Peyer's patch (tissue), 4 donors: ENCODE measurements at places on chromosomes 12 and 14. TPM values are rescaled to one million over a fixed set of nuclear protein-coding genes. Genes with fewer than 3 reads are reported as not detected.

The ADAM21 gene
- not detected for total RNA-seq

The STAC3 gene
- 2.3 TPM for total RNA-seq

The CPM gene
- total RNA-seq, result 45.4 TPM

The ZNF740 gene
- 11.9 TPM for total RNA-seq

The SIRT4 gene
- 6.3 TPM for total RNA-seq

The GPRC5D gene
- total RNA-seq, result not detected

The KLHL33 gene
- total RNA-seq, result not detected

- H3K4me1 ChIP-seq, result no peaks in the 10 kb centered on the region
- H3K36me3 ChIP-seq, result no peaks in the 10 kb centered on the region
- H3K27me3 ChIP-seq, result no peaks in the 10 kb centered on the region
- H3K4me3 ChIP-seq, result no peak overlapping the region
Measured at GRCh38 chr14:32403021-32403420, 73.9 kb downstream of the AKAP6 start.

DNA sequence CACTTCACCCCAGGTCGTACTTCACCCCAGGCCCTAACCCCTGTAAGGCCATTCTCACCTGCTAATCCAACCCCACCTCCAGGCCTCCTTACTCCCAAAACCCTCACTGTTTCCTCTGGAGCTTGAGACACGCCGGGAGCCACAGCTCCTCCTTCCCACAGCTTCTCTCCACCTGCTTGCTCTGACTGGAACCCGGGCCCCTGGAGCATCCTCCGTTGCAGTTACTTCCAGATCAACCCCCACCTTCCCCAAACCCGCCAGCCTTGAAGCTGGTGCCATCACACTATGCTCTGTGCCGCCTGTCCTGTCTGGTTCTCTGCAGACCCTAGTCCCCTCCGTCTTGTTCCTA, 34.6 kb upstream of the PPP2R5C start:
- H3K36me3 ChIP-seq, result no peaks in the 10 kb centered on the region
- DNase-seq, result no peak
- H3K4me1 ChIP-seq, result peaks cover 5% of the 10 kb centered on the region
- no peak overlapping the region for H3K27ac ChIP-seq
- no peaks in the 10 kb centered on the region for H3K27me3 ChIP-seq
- H3K4me3 ChIP-seq, result no peak overlapping the region

DNA sequence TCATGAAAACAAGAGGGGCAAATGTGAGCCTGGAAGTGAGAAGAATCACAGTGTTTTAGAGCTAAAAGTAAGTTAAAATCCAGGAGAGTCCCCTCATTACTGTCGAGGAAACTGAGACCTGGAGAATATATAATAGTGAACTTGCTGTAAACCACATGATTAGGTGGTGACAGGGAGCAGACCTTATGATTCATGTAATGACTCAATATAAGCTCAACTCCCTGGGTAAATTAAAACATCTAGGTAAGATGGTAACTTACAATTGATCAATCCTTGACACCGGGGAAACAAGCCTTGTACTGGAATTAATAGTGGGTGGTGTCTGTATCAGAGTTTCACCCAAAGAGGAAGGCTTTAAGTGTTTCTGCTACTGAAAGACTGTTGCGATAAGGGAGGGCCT, 269.3 kb downstream of the SNAPC1 start:
- H3K4me3 ChIP-seq, result no peak overlapping the region
- no peaks in the 10 kb centered on the region for H3K27me3 ChIP-seq
- H3K27ac ChIP-seq, result no peak overlapping the region
- H3K4me1 ChIP-seq, result no peaks in the 10 kb centered on the region
- no peaks in the 10 kb centered on the region for H3K36me3 ChIP-seq

- no peak overlapping the region for H3K4me3 ChIP-seq
- H3K4me1 ChIP-seq, result peaks cover 4% of the 10 kb centered on the region
- H3K27me3 ChIP-seq, result no peaks in the 10 kb centered on the region
- H3K36me3 ChIP-seq, result no peaks in the 10 kb centered on the region
- no peak overlapping the region for H3K27ac ChIP-seq
Measured at GRCh38 chr12:100554608-100555077, 18.8 kb upstream of the GAS2L3 start.

- H3K4me1 ChIP-seq, result no peaks in the 10 kb centered on the region
- H3K27ac ChIP-seq, result no peak overlapping the region
- H3K27me3 ChIP-seq, result no peaks in the 10 kb centered on the region
- no peaks in the 10 kb centered on the region for H3K36me3 ChIP-seq
Measured at GRCh38 chr12:4584281-4584680, 22.3 kb downstream of the DYRK4 start.

- H3K4me1 ChIP-seq, result no peaks in the 10 kb centered on the region
- H3K27me3 ChIP-seq, result no peaks in the 10 kb centered on the region
- H3K4me3 ChIP-seq, result no peak overlapping the region
- H3K27ac ChIP-seq, result no peak overlapping the region
- no peaks in the 10 kb centered on the region for H3K36me3 ChIP-seq
Measured at GRCh38 chr12:110203546-110203945, 77.5 kb upstream of the ATP2A2 start.

DNA sequence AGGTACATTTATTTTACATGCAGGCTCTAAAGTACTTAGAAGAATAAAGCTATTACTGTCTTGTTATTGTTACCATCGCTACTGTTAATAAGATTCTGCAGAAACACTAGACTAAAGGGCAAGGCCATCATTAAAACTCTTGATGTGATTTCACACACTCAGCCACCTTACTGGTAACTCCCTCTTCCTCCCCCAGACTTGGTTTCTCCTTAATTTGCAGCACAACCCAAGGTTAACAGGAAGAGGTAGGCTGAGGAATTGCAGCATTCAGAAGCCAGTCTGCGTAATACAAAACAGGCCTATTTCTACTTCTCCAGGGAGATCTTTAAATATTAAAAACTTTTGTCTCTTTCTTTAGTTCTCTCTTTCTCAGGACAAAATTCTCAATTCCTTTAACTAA, 210.3 kb downstream of the BTG1 start:
- no peaks in the 10 kb centered on the region for H3K27me3 ChIP-seq
- H3K27ac ChIP-seq, result no peak overlapping the region
- H3K4me1 ChIP-seq, result no peaks in the 10 kb centered on the region
- DNase-seq, result no peak

GRCh38 chr12:126191031-126191891, 1126.0 kb downstream of the AACS start:
- no peaks in the 10 kb centered on the region for H3K4me1 ChIP-seq
- no peaks in the 10 kb centered on the region for H3K36me3 ChIP-seq
- no peak overlapping the region for H3K4me3 ChIP-seq
- no peak overlapping the region for H3K27ac ChIP-seq
- no peak for DNase-seq

DNA sequence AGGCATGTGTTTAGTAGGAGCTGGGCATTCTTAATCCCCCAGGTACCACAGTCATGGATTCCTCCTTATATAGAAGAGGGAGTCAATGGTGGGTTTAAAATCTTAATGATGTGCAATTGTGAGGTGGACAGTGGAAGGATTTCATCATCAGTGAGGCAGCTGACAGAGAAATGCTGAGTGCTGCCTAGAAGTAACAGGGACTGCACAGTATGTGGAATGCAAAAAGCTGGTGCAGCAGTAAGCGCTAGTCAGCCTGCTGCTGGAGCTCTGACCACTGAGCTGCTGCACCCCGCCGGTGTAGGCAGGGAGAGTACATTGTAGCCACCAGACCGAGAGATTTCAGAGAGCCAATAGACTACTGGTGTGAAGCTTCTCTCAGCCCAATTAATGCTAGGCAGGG, 80.5 kb upstream of the DACT1 start:
- no peak for DNase-seq
- H3K36me3 ChIP-seq, result no peaks in the 10 kb centered on the region
- H3K27me3 ChIP-seq, result no peaks in the 10 kb centered on the region
- no peaks in the 10 kb centered on the region for H3K4me1 ChIP-seq
